ENCODE measurements at places on chromosomes 7 and 10.
A peak's percentile ranks its signal among the peaks of the same experiment; 100 is the strongest.

GRCh38 chr7:70723339-70723738 is 408.6 kb upstream of the GALNT17 start:
- DNase-seq: no peak

GRCh38 chr7:156665101-156665500 is 24.5 kb downstream of the RNF32 start:
- peak; percentile 10 for DNase-seq

- peak; percentile 84 for DNase-seq
Observed at GRCh38 chr10:14039968-14040668, 290.6 kb downstream of the FRMD4A start.

DNA sequence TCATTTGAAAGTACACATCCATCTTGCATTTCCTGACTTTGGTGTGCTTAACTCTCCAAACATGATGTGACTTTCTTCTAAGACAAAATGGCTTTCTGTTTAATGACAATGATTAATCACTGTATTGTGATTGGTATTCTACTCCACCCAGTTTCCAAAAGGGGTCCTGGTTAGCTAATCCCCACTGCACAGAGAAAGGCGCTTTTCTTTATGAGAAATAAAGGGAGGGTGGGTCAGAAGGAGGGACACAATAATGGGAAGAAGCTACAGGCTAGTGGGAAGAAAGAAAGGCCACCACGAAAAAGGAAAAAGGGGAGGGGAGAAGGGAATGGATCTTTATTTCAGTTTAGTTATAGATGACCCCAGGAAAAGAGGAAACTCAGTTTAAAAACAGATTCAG is 69.2 kb downstream of the PRTFDC1 start:
- no peak for DNase-seq

- no peak for DNase-seq
Observed at GRCh38 chr7:29815181-29816105, 9.1 kb downstream of the WIPF3 start.

GRCh38 chr7:77202481-77202976 is 2.9 kb upstream of the FGL2 start:
- no peak for DNase-seq

DNA sequence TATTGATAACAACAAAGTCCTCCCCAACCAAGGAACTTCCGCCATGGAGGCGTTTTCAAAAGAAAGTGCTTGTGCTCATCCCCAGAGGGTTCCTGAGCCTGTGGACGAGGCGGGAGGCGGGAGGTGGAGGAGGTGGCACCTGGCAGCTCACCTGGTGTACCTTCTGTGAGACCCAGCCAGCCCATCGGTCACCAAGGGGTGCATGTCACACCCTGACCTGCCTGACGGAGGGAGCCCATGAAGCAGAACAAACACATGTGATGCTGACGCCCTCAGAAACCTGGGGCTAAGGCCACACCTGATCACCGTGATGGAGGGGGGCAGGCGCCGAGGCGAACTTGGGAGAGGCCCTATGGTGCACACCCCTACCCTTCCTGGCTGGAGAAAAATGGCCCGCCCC is 458.8 kb downstream of the DNAJB6 start:
- DNase-seq: no peak

GRCh38 chr7:3953133-3953532 is 652.1 kb downstream of the SDK1 start:
- no peak for DNase-seq

DNA sequence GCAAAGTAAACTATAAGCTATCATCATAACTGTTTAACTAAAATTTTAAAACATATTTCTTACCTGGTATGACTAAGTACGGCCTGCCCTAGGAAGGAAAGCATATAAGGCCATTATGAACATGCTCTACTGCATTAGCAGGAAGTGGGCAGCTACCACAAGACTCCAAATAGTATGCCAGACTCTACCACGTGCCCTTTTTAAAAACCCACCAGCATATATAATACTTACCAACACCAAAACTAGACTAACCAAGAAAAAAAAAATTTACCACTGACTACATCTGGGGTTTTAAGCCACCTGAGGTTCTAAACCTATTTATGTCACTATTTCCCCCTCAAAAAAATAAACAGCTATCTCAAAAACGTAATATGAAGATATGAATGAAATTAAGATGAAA is 30.1 kb downstream of the NUDCD3 start:
- DNase-seq: no peak

- no peak for DNase-seq
Observed at GRCh38 chr7:44858161-44858560, 10.3 kb upstream of the H2AZ2 start.

- no peak for DNase-seq
Observed at GRCh38 chr7:124718032-124718766, 47.4 kb downstream of the GPR37 start.

DNA sequence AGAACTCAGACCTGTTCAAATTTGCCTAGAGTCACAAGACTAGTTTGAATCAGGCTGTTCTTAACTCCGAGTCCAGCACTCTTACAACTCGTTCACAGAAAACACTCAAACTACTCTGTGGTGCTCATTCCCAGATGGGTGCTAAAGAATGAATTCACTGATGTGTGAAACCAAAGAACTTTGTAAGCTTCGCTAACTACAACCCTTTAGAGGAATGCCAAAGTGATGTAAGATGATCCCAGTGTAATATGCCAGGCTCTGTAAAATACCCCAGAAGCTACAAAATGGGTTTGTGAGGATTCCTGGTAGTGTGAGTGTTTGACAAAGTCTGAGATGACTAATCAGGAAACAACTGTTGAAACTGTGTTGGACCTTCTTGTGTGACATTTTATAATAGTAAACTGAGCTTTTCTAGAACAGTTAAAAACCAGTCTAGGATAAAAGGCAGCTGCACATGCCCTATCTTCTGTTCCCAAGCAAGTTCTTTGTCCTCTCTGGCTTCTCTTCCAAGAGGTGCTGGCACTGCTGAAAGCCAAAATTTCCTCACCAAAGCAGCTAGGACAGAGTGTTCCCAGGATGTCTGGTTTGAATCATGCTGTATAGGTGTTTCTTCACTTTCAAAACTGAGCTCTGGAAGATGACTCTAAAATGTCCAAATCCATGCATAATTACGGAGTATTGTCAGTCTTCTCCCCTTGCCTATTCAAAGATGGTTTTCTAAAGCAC is 527.6 kb downstream of the SORCS1 start:
- no peak for DNase-seq

GRCh38 chr10:110356628-110357245 is 52.0 kb upstream of the SMNDC1 start:
- DNase-seq: peak; percentile 44

DNA sequence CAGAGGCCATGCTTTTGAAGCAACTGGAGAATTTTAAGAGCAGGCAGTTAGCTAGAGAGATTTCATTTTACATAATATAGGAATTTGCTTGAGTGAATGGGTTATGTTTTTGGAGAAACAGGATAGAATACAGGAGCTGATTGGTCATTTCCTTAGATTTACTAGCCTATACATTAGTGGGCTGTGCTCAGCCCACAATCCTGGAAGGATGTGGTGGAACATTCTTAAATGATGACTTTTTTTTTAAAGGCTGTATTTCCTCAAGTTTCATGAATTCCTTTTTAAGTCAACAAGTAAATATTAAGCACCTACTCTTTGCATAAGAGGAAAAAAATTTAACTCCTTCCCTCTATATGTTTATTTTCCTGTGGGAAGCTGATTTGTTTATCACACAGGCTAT is 314.4 kb upstream of the BMPER start:
- DNase-seq: peak; percentile 87

GRCh38 chr10:80460399-80461207 is 6.5 kb downstream of the TSPAN14 start:
- DNase-seq: peak; percentile 55

DNA sequence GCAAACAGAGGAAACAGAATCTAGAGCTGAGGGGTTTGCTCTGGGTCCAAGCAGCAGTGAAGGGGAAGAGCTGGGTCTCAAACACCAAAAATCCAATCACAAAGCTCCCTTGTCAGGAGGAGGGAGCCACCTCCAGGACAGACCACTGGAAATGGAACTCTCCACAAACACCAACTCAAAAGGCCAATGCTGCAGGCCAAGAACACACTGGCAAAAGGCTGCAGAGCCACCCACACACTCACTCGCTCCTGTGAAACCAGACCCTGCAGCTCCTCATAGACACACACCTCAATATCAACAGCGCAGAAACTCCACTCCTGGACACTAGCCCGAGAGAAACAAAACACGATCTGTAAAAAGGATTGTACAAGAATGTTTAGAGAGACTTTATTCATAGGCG is 213.5 kb downstream of the PTPRN2 start:
- no peak for DNase-seq

Measured in fibroblast of skin of right biceps (primary cell).